AG08396 (cell line): ENCODE measurements at places on chromosomes 4 and X.

- DNase-seq: no peak
Measured at GRCh38 chrX:12950851-12951594, 23.9 kb upstream of the TMSB4X start.

GRCh38 chr4:112931001-112931400, 118.5 kb upstream of the ANK2 start:
- no peak for DNase-seq

DNA sequence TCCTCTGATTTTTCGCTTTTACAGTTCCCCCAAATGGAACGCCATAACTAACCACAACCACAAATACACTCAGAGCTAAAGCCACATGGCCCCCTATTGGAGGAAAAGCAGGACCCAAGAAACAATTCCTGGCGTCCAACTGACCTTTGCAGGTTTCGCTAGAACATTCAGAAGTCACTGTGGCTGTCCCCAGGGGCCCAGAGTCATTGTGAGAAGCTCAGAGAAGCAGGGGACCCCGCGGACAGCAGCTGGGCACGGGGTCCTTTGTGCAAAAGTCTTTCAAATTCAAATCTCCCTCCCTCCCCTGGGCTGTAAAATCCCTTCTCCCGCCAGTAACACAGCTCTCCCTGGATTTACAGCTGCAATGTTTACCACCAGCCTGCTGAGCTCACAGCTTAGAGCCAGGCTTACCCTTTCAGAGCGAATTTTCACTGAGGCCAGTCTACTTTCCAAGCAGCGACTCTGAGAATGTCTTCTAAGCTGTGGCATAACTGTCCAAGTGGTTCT, 214.8 kb downstream of the CRLF2 start:
- DNase-seq: no peak

DNA sequence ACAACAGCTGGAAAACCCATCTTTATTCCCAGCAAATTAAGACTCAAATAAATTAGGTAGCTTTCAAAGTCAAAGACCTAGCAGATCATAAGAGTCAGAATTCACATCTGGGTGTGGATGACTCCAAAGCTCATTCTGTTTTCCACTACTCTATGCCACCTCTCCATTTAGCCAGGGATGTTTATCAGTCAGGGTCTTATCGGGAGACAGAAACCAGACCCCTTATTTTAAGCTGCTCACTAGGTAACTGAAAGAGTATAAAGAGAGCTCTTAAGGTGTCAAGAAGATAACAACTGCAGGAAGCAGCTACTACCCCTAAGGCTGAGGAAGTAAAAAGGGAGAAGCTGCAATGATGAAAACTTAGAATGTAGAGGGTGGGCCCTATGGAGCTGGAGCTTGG, 333.7 kb upstream of the KLF3 start:
- no peak for DNase-seq

DNA sequence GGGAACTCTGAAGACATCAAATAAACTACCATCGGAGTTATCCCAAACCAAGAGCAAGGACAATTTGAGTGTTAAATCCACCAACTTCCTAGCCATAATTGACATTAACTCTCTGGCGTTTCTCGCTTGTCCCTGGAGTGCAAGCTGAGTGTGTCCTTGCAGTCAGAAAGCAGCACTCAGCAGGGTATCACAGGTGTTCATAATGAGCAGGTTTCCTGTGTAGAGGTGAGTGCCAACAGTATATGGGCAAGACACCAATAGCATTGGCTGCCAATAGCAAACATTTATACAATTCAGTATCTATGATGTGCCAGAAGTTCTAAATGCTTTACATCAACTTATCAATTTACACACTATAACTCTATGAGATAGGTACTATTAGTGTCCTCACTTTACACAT, 11.2 kb downstream of the BLTP1 start:
- DNase-seq: no peak

- DNase-seq: no peak
Measured at GRCh38 chr4:7792616-7793015, 147.0 kb downstream of the AFAP1 start.

- DNase-seq: no peak
Measured at GRCh38 chr4:185213877-185214276, 4.5 kb downstream of the SNX25 start.

DNA sequence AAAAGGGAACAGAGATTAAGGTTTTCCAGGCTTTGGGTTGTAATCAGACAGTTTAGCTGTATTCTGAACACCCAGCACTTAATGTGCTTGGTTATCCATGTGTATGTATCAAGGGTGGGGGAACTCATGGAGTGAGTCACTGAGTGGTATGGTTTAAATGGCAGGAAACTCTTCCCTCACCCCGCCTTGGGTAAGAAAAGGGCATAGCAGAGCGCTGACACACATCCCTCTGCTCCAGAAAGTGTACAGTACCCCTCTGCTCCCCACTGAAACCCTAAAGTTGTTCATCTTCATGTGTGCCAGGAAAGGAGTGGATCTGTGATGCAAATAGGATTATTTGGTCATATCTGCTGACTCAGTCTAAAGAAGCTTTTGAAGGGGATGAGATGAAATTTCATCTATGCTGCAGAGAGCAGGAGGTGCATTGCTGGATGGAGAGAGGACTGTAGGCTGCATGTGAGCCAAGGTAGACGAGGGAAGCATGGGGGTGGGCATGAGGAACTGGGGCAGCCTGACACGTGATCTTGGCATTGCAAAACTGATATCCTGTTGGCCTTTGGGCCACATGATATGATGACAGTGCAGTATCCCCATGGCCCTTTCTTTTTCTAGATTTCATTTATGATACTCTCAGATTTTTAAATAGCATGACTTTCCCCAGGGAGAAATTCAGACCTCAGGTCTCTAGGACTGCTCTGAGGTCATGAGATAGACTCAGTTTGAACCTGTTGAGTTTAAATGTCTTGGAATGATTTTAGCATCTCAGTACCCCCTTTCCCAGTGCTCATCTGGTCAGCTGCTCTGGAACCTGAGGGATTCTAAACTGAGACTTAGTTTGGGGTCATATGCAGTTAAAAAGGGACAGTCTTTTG, 84.8 kb downstream of the TMEM164 start:
- DNase-seq: peak; percentile 41

DNA sequence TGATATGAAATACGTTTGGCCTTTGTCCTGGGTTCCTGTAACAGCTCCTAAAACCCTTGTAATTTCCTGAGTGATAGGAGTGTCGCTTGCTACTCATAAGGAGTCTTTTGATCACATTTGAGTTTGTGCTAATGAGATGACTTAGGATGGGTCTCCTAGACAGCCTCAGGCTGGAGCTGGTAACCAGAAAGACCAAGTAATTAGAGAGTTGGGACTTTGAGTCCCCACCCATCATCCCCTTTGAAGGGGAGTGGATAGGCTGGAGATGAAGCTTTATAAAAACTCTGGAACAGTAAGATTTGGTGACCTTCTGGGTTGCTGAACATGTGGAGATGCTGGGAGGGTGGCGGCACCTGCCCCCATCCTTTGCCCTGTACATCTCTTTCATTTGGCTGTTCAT, 2.9 kb downstream of the SEC24B start:
- DNase-seq: no peak

- DNase-seq: no peak
Measured at GRCh38 chr4:142708231-142708630, 137.9 kb downstream of the INPP4B start.

- no peak for DNase-seq
Measured at GRCh38 chr4:23038626-23039491, 346.1 kb downstream of the GBA3 start.

- no peak for DNase-seq
Measured at GRCh38 chr4:2714061-2714770, 41.9 kb downstream of the TNIP2 start.

GRCh38 chr4:93532234-93532633, 296.3 kb upstream of the ATOH1 start:
- no peak for DNase-seq

- no peak for DNase-seq
Measured at GRCh38 chrX:65932173-65933084, 107.5 kb downstream of the VSIG4 start.

DNA sequence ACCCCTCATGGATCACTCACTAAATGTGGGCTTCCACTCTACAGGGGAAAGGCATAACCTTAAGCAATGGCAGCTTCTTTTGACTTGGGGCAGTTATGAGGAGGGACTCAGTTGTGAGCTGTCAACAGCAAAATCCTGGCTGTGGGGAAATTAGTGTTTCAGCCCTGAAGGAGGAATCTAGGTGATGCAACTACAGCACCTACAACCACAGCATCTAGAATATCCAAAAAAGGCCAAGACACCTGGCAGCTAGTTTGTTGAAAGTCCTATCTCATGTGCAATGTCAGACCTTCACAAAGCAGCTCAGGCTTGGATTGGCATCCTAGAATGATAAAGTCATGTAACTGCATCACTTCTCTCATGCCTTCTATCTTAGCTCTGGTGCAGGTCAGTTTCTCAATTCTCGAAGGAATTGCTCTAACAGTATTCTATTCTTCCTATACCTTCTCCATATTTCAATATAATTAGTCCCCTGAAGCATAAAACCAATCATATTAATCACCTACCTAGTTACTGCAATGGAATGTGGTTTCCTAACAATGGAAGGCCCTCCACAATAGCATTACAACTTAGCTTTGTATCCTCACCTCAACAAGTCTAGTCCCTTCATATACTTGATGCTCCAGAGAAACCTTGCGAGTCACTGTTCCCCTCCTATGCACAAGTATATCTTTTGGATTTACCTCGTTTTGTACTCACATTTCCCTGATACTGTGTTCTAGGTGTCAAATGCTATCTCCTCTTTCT, 5.5 kb upstream of the ANTXR2 start:
- DNase-seq: no peak

DNA sequence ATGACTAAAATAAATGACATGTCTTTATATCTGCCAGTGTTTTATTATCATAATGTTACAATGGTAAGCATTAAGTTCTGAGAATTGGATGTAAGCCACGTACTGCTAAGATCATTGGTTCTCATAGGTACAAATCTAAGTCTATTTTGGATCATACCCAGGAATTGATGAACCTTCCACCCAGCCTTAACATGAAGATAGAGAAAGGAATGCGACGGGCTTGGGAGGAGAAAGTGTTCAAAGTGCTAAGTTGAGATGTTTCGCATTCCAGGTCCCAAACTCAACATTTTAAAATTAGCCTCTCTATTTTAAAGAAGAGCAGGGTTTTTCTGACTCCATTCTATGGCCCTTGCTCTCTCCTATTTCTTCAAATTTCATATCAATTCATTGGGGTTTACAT, 54.9 kb upstream of the FRAS1 start:
- no peak for DNase-seq

GRCh38 chr4:184416913-184417734, 57.2 kb downstream of the IRF2 start:
- DNase-seq: peak; percentile 40

DNA sequence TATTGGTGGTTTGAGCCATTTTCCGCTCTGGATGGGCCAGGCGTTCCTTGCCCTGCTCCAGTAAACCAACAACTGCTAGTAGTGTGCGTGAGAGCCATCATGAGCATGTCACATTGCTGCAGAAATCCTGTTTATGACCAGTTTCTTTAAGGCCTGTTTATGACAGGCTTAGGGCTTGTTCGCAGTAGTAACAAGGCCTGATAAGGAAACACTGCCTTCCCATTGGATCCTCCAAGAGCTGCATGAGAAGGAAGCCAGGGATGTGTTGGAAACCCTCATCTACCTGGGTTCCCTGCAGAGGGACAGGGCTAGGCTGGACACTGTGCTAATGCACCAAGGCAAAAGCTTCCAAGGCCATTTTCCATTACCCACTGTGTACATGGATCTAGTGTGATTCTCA, 153.9 kb downstream of the ZNF518B start:
- DNase-seq: no peak
